ENCODE measurements at places on chromosomes 11 and 22.

GRCh38 chr11:88709567-88709966, 356.2 kb downstream of the GRM5 start:
- no peak for DNase-seq

DNA sequence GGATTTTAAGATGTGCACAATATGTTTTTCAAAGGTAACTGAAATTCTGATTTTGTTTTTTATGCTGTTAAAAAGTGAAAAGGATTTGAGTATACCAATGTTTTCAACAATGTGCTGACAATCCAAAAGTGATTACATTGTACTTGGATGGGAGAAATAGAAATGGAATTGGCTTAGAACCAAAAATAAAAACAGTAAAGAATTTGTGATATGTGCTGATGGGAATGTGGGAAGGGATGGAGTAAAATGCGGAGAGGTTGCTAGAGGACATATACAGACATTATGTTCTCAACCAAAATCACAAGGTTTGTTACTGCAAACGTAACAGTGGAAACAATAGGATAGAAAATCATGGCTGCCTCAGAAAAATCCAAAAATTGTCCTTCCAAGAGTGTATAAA, 279.3 kb upstream of the TENM4 start:
- no peak for DNase-seq

GRCh38 chr22:19607192-19608002, 83.2 kb upstream of the CLDN5 start:
- peak; percentile 45 for DNase-seq

DNA sequence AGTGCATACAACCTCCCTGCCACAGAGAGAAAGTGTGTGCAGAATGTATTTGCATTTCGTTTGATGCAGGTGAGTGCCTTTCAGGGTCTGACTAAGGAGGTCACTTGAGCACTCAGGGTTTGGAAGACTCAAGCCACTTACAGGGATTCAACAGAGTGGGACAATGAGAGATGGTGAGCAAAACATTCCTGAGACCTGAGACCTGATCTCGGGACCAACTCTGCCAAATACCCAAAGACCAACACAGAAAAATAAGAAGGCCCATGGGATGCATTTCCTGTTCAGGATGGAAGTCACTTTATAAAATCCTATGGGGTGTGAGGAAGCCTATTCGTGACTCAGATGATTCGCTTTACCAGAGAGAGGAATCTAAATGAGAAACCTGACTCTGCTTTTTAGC, 65.2 kb upstream of the LARGE1 start:
- DNase-seq = no peak
